ENCODE measurements at places on chromosomes 4 and X. TPM values are rescaled to one million over a fixed set of nuclear protein-coding genes. Genes with fewer than 3 reads are reported as not detected.

DNA sequence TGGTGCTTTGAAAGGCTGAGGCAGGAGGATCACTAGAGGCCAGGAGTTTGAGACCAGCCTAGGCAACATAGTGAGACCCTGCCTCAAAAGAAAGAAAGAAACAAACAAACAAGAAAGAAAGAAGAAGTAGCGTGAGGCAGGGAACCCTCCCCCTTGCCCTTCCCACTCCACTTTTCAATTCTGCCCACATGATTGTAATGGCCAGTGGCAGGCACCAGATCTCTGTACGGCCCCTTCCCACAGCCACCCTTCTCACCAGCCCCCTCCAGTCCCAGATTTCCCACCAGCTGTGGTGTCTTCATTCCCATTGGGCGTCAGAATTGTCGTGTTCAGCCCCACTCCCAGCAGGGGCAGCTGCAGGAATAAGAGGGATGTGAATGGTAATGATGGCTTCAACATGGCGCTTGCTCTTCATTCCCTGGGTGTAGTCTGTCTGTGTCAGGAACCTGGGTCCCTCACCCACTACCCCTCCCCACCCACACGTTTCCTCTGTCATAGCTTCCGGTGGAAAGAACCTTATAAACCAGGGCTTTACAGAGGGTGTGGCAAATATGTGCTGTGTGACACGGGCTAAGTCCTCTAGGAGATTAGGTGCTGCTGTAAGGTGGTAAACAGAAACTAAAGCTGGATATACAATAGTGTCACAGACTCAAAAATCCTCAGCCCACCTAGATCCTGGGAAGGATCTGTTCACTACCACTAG is at the start of gene IL2RG:
IL2RG (minus strand) TSS at position 437 of the 703 bp plus-strand sequence; CDS start at position 399, 38 bp downstream.
- DNase-seq: peak; percentile 88

GRCh38 chr4:118265312-118266144 is 87.3 kb downstream of the PRSS12 start:
- DNase-seq: no peak

DNA sequence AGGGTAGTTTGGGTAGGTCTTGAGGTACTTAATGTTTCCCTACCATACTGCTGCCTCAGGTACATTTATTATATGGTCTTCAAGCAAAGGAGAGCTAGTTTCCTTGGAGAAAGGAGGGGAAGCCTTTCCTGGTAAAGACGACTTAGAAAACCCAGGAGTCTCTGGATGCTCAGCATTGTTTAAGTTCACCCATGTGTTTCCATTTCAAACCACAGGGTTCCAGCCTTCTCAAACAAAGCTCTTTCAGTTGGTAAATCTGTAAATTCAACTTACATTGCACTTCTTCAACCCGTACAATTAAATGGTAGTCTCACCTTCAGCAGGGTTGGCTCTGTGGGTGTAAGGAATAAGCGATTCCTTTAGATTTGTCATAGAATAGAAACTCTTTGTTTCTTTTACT is 111.9 kb upstream of the UNC5C start:
- no peak for DNase-seq

The KCND1 gene
- total RNA-seq: 5.5 TPM

GRCh38 chrX:149699761-149700160 is 12.1 kb upstream of the MAGEA11 start:
- no peak for DNase-seq

- DNase-seq: no peak
Observed at GRCh38 chr4:119310826-119311225, 11.1 kb downstream of the FABP2 start.

DNA sequence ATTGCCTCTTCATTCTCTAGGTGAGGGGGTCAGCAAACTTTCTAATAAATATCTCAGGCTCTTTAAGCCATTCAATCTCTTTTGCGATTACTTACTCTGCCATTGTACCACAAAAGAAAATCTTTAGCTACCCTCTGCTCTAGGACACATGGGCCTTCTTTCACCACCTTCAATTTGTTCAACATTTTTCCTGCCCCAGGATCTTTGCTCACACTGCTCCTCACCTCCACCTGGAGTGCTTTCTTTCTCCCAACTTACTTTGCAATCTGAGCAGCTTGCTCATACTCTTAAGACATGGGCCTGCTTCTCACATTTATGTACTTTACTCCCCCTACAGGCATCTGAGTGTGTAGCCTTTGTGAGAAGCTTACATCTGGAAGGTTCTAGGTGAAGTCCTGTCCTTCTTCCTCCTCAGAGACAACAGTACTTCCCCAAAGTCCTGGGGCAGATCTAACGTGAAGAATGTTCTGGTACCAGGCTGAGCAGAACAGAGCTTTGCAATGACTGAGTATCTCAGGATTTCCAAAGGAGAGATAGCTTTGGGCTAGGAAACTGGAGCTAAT is 55.0 kb upstream of the PRDM5 start:
- peak; percentile 41 for DNase-seq

The CD40LG gene
- 5.9 TPM for total RNA-seq

The RBM47 gene
- total RNA-seq: 2.3 TPM

The ATP2B3 gene
- total RNA-seq: not detected

DNA sequence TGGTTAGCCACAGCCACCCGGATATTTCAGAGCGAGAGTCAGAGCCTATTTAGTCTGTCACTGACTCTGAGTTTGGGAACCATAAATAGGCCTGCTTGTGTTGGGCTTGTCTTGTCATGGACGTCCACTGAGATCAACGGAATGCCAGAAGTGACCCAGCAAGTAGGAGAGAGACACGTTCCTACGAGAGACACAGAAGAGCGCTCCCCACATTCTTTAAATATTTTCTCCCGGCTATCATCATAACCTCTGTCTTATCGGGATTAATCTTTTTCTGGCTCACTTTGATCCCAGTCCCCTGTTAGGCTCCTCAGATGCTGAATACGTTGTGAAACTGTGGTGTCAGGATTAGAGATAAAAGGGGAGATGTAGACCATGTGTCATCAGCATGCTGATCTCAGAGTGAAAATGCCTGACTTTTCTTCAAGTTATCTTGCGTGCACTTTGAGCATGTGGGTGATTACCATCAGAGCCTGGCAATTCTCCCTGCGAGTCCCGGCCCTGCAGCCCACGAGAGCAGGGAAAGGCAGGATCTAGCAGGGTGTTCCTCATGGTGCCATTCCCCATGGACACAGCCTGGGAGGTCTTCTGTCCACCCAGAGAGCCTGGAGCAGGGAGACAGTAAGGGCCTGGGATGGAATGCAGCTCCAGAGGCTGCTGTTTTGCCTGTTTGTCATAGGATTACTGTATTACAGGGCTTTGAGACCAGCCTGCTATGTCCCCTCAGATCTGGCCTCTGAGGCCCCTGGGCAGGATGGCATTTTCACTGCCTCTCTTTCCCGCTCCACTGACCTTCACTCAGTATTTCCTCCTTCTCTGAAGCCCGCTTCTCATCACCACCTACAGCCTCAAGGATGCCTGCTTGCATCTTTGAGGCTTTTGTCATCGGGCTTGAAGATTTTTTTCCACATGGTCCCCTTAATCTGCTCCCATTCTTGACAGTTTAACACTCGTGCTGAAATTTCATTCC is 2.8 kb upstream of the TENM3 start:
- no peak for DNase-seq

The F11 gene
- total RNA-seq: not detected

The FAAH2 gene
- 1.1 TPM for total RNA-seq

GRCh38 chr4:139666735-139667281 is 1.2 kb downstream of the MGST2 start:
- no peak for DNase-seq

- DNase-seq: no peak
Observed at GRCh38 chr4:33914386-33914785, 2329.9 kb downstream of the ARAP2 start.

DNA sequence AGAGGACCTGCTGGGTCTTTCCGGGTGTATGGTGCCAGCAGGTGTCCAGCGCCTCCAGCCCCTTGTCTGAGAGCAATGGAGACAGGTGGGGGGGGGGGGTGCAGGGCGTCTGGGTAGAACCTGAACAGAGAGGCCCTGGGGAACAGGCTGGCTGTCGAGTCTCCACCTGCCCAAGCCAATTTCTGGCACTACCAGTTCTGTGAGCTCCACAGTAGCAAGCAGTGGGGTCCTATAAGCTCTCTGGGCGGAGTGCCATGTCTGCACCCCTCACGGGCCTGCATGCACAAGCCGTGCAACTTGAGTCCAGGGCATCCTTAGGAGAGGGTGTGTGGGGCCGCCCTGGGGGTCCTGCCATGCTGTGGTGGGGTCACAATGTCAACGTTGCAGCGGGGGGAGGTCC is 10.1 kb upstream of the FGFR3 start:
- DNase-seq: no peak

DNA sequence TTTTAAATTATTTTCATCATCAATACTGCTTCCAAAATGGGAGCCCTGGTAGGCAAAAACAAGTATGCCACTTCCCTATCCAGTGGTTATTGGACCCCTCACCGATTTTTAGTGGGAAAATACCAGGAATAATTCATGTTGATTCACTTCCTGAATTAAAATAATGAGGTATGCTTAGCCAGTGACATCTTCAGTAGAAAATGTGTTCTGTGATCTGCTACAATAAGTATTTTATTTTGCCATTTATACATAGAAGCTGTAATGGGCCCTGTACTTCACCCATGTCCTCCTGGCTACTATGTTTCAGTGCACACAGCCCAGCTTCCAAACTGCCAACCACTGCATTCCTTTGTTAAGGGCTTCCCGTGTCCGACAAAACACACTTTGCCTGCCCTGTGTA is 41.0 kb upstream of the KLHL34 start:
- no peak for DNase-seq

DNA sequence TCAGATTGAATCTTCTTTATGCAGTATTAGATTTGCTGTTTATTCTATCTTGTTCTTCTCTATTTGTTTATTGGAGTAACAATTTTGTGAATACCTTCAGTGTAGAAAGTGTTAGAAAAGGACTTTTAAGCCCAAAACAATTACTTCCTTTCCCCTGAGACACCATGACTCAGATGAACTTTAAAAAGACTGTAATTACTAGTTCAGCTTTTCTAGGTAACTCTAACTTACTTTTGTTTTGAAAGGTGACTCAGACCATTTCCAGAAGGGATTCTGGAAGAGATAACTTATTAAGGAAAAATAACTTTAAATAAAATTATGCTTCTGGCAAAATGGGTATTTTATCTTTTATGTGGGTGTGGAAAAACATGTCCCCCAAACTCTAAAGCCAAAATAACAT is 561.5 kb upstream of the PCDH10 start:
- DNase-seq: no peak

The GNRHR gene
- not detected for total RNA-seq

The FAM47A gene
- total RNA-seq: not detected

DNA sequence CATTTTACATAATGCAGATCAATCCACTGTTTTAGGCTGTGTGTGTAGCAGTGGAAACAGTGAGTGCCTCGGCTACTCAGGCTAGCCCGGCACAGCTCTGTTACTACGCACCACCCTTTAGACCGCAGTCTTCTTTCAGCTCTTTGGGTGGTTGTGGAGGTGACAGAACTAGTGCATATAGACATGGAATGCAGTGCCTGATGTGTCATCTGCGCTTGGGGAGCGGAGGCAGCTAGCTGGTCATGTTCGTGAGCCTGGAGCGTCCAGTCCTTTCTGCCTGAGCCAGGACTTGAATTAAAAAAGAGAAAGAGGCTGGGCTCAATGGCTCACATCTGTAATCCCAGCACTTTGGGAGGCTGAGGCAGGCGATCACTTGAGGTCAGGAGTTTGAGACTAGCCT is 4.8 kb downstream of the TBC1D14 start:
- DNase-seq: no peak

DNA sequence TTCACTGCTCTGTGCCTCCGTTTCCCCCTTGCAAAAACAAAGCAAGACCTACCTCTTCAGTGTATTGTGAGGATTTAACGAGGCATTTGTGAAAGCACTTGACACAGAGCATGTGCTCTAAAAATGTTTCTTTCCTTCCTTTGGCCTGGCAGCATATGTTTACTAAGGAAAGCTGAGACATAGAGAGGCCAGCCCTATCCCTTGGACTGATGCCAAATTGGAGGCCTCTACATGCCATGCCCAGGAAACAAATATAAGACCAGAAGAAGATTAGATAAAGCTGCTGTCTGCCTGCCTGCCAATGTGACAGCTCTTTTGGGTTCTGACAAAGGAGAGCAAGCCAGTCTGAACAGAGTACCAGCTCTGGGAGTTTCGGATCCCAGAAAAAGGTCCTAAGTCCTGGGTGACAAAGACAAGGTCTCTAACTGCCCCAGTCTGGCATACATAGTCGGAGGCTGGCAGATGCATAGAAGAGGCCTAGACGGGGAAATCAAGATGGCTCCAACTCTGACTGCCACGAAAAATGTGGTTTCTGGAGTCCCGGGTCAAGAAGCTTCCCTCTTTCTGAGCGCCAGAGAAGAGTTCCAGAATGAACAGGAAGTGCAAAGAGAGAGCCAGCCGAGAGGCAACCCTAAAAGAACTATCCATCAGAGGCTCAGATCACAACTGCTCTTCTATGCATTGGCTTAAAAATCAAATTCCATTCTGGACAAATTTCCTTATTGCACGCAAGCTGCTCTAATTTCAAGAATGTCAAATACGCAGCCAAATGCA is 25.8 kb downstream of the OTUD6A start:
- no peak for DNase-seq

DNA sequence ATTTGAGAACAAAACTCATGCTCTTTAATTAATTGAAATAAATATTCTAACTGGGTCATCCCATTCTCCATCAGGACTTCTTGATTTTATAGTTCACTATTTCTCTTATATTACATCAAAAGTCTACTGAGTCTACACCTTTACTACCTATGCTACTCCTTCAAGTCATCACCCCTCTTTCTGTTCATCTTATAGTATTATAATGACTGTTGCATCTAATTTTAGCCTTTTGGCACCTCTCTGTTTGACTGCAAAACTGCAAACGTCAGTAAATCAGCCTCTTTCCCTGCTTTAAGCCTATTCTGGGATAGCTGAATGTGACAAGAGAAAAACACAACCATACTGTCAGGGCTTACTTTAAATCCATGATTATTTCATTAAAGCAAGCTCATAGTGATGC is 639.1 kb downstream of the GABRG1 start:
- DNase-seq: no peak

The PITX2 gene
- not detected for total RNA-seq
